ENCODE measurements at places on chromosomes 16 and 17.

DNA sequence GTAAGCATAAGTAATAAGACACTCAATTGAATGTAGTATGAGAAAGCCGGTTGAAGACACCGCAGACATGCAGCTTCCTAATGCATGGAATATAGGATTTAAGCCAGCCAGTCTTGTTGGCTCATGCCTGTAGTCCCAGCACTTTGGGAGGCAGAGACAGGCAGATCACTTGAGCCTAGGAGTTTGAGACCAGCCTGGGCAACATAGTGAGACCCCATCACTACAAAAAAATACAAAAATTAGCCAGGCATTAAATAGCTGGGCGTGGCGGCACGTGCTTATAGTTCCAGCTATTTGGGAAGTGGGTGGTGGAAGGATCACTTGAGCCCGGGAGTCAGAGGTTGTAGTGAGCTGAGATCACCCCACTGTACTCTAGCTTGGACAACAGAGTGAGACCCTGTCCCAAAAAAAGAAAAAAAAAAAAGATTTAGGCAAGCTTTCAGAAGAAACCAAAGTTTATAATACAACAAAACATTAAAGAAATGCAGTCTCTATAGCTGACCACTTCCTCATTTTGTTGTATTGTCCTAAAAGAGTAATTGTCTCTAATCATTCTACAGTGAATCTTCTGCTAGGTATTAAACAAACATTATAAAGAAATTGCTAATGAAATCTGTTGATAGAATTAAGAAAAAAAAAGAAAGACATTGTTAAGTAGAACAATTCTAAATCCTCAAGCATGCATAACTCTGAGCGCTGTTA is 68.6 kb upstream of the KIFC3 start:
- DNase-seq = no peak

DNA sequence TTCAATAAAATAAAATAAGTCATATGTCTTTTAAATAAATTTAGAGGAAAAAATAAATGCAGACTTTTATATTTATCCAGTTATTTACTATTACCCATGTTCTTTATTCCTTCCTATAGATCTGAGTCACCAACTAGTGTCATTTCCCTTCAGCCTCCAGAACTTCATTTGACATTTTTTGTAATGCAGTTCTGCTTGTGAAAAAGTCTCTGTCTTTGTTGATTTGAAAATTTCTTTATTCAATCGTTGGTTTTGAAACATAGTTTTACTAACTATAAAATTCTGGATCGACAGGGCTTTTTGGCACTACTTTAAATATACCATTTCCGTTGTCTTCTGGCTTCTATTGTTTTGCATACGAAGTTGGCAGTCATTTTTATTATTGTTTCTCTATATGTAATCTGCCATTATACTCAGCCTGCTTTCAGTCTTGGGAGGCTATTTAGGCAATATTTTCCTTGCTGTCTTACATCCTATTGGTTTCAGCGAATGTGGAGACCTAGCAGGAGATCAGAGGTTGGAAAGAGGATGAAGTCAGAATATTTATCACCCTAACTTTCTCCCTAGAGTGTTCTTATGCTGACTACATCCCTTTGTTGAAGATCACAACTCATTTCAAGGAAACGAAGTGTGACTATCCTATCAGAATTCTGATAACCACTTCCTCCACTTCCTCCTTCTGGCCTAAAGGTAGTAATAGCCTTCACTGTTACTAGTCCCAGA is 42.0 kb upstream of the SLC6A2 start:
- DNase-seq = no peak

DNA sequence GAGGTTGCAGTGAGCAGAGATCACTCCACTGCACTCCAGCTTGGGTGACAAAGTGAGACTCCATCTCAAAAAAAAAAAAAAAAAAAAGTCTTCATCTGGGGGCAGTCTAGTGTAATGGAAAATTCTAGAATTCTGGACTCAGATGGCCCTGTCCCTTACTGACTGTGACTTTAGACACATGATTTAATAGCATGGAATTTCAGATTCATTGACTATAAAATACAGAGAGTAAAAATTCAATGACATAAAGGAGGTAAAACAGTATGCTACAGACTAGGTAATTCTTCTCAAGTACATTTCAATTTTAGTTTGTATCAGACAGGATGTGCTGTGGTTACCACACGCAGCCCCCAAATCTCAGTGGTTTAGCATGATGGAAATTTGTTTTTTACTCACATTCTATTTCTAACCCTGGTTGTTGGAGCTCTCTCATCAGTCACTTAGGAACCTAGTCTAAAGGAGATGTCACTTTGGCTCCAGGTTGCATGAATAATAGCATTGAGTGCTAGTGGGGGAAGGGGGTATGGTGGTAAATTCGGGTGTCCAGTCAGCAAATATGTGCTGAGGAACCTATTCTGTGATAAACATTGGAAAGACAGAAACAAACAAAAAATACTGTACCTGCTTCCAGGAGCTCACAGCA is 444.0 kb downstream of the XYLT1 start:
- no peak for DNase-seq

DNA sequence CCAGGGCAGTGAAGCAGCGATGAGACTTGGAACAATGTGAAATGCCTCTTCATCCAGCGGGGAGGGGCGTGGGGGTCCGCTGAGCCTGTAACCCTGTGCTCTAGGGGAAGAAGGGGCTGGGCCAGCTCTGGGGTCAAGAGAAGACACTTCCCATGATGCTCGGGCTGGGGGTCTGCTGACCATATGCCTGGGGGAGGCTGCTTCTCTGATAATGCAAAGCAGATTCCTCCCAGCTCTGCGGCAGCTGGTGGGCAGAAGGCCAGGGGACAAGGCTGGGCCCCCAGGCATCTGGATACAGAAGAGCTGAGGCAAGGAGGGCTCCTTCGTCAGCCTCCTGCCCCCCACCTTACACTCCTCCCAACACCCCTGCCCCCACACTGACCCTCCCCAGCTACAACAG is 24.7 kb downstream of the NGFR start:
- DNase-seq = peak; percentile 36

GRCh38 chr16:51508490-51509212 is 357.6 kb upstream of the SALL1 start:
- DNase-seq = no peak

DNA sequence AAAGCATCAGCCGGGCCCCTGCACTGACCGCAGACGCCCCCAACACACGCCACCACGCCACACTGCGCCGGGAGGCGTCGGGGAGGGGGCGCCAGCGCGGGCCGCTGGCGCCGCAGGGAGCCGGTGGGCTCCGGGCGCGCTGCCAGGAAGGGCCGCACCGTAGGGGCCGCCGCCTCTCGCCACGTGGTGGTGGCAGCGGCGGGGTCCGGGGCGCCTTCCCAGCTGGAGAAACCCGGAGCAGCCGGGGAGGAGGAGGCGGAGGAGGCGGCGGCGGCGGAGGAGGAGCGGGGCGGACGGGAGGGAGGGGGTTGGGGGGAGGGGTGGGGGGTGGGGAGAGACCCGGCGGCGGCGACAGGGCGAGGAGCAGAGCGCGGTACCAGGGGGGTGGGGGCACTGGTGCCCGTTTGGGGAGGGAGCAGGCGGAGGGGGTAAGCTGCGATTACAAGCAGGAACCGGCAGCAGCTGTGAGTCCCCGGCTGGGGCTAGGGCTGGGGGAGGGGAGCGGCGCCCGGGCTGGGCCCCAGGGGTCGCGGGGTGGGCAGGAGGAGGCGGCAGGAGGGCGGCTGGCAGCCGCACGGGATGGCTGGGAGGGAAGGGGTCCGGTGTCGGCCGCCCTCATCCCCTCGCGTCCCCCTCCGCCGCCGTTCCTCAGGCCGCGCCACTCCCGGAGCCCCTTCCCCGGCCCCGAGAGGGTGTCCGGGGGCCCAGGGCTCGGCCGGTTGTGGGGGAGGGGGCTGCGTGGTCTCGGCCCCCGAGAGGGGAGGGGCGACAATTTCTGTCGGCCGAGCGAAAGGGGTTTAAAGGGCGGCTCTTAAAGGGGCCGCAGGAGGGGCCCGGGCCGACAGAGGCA is at the start of gene TBKBP1:
TBKBP1 (plus strand) TSS at position 431 of the 850 bp plus-strand sequence. CDS start 1,952 bp downstream, outside the sequence.
- DNase-seq = peak; percentile 83

DNA sequence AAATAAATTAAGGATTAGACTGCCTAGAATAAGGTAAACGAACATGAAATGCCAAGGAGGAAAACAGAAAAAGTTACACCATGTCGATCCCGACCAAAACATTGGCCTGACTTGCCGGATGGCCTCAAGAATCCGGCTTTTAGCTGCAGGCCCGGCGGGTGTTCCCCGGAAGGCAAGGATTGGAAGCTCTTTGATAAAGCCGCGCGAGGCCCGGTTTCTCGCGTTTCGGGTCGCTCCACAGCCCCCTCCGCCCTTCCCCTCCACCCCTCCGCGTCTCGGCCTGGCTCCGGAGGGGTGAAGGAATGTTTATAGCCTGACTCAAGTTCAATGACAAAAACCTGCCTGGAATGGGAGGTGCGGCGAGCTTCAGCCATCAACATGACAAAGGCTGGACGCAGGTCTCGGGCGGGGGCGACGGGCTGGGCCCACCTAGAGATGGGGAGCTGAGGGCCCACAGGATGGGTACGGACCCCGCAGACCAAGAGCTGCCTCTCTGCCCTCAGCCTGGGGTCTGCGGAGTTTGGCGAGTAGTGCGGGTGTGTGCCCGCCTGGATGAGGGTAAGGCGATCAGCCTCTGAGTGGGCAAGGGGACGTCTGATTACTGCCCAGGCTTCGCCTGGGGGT is 2.6 kb downstream of the PRAC1 start:
- no peak for DNase-seq

DNA sequence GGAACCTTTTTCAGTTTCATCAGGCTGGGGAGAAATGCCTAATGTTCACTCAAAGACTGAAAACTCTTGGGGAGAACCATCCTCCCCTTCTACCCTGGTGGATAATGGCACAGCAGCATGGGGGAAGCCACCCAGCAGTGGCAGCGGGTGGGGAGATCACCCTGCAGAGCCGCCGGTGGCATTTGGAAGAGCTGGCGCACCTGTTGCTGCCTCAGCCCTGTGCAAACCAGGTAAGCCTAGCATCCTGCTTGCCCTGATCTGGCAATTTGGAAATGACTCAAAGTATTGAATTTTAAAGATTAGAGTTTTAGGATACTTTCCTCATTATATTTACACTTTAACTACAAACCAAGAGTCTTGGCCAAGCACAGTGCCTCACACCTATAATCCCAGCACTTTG is 63.8 kb downstream of the TMC6 start:
- DNase-seq = no peak

DNA sequence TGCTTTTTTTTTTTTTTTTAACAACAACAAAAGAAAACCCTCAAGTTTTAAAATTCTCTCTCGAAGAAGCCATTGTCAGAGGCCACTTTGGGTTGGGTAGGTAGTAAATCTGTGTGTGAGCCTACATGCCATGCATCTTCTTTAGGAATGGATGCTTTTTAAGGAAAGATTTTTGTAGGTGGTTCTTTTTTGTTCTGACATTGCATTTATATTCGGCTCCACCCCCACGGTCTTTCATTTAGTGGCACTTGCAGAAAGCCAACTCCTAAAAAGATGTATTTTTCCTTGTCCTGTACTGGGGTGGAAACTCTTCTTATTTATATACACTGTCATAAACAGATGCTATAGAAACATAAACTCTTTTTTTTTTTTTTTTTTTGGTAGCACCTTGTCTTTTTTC is 35.1 kb downstream of the KCNJ2 start:
- DNase-seq = no peak

- DNase-seq = no peak
These were observed 22.8 kb downstream of the GPR142 start for GRCh38 chr17:74389937-74390679.

- DNase-seq = peak; percentile 81
These were observed 17.3 kb downstream of the BAHCC1 start for GRCh38 chr17:81412490-81413093.

- DNase-seq = no peak
These were observed 25.1 kb downstream of the ALDH3A2 start for GRCh38 chr17:19673623-19674022.

GRCh38 chr16:12544477-12545296 is 259.0 kb downstream of the CPPED1 start:
- DNase-seq = no peak

GRCh38 chr16:56343661-56344517 is 81.5 kb downstream of the AMFR start:
- no peak for DNase-seq

GRCh38 chr17:40150276-40150675 is 9.9 kb downstream of the CASC3 start:
- no peak for DNase-seq

DNA sequence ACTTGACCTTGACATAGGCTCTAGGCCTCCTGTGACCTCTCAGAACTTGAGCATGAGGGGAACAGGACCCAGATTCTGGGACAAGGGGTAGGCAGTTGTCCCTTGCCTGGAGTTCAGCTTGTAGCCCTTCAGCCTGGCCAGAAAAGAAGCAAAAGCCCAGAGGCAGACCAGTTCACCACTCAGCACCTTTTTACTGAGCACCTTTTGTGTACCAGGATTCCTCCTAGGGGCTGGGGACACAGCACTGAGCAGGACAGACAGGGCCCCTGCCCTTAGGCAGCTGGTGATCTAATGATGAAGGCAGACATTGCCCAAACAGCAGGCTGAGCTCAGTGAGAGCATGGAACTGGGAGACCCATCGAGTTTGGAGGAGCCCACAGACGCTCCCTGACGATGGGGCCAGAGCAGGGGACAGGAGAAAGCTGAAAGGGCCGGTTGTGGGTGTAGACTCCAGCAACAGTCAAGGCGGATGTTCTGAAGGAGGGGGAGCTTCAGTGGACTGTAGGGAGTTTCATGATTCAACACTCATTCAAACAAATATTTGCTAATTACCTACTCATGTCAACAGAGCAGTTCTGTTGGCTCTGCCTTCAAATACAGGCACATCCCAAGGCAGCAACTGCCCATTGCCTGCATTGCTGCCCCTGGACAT is 32.0 kb downstream of the SBK1 start:
- peak; percentile 39 for DNase-seq

GRCh38 chr17:64455993-64456885 is 7.3 kb downstream of the MILR1 start:
- no peak for DNase-seq

DNA sequence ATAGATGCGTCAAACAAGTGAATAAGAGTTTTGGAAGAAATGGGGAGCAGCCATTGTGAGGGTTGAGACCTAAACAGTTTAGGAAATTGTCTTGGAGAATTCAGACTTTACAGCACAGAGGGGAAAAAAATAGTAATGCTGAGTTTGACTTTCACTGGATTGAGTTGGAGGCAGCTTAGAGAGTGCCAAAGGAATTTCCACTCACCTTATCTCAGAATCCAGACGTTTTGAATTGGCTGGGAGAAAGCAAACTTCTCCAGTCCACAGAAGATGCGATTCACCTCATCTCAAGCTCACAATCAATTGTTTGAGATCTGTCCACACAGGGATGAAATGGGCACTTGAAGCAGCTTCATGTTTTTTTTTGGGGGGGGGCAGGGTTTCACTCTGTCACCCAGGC is 663.5 kb upstream of the SALL1 start:
- no peak for DNase-seq

Data from activated effector memory CD4-positive, alpha-beta T cell treated with anti-CD3 and anti-CD28 coated beads, Interleukin-2, amount 50 U/mL, for 16 hours (primary cell).